NK-92 treated with Interleukin-12 subunit alpha and Interleukin-12 subunit beta, amount 100 ng/mL, for 24 hours (cell line): ENCODE measurements at places on chromosomes 4 and X.

GRCh38 chr4:82930848-82931755 is 30.6 kb downstream of the THAP9 start:
- no peak for DNase-seq

DNA sequence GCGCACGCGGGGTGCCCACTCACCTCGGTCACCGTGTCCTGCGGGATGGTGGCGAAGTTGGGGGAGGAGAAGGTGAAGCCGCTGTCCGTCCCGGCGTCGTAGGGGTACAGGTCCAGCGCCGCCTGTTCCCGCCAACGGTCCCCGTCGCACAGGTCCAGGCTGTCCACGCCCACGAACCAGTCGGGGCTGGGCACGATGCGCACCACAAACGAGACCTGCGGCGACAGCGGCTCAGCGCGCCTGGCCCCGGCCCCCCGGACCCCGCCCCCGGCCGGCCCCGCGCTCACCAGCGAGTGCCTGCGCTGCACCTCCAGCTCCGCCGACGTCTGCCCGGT is 1.4 kb downstream of the SPON2 start:
- DNase-seq = no peak

- no peak for DNase-seq
Observed at GRCh38 chrX:40174001-40174853, 76.5 kb upstream of the BCOR start.

DNA sequence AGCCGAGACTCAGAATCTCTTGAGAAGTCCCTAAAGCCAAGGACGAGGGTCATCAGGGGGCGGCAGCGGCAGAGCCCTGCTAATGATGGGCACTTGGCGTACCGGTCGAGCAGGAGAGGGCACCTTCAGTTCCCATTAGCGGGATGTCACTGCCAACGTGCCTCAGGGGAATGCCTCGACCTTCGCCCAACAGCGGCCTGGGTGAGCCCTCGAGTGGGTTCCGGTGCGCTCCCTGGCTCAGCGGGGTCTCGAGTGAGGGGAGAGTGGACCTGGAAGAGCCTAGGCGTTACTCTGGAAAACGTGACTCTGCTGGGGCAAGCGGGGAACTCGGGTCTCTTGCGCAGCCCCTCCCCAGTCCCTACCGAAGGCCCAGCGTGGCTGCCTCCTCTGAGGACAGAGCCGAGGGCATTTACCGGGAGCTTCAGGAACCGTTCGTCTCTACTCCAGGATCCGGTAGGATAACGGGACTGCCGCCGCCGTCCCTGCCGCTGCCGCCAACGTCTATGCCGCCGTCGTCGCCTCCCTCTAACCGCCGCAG is 36.9 kb downstream of the PGRMC1 start:
- DNase-seq = no peak

GRCh38 chrX:54357414-54358377 is at the start of gene WNK3:
WNK3 (minus strand) TSS chrX:54358046.
- no peak for DNase-seq

DNA sequence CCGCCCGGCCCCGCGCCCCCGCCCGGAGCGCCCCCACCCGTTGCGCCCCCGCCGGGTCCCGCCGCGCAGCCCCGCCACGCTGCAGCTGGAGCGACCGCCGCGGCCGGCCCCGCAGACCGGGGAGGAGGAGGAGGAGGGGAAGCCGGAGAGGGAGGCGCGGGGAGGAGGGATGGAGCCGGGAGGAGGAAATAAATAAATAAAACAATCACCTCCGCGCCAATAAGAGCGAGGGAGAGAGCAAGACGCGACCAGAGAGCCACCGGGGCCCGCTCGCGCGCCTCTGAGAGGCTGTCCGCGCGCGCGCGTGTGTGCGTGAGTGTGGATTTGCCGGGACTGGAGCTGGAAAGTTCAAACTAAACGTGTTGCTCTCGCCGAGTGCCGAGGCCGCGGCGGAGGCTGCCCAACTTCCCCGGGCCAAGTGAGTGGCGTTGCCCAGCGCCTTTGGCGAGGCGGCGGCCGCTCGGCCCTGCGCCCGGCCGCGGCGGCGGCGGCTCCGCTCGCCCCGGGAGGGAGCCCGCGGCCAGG is 2184.4 kb upstream of the TENM3 start:
- no peak for DNase-seq

GRCh38 chr4:77028246-77028645 is 47.5 kb downstream of the CCNI start:
- no peak for DNase-seq

GRCh38 chrX:12425496-12425895 is 287.2 kb downstream of the FRMPD4 start:
- DNase-seq = no peak

DNA sequence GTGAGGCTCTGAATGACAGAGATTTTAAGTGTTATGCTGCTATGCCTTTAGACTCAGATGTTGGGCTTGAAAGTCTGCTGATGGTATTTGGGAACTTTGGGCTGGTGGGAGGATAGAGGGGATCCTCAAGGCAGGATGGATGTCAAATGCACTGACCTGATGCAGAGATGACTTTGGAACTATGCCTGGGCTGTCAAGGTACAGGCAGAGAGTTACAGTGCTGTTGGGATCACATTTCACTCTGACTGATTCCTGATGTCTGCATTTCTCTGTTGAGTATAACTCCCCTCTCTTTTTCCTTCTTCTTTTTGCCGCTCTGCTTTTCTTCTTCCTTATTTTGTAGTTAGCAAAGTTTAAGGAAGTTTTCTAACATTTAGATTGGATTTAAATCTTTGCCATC is 271.8 kb upstream of the ARX start:
- no peak for DNase-seq

- no peak for DNase-seq
Observed at GRCh38 chr4:81757691-81758090, 286.0 kb upstream of the RASGEF1B start.

DNA sequence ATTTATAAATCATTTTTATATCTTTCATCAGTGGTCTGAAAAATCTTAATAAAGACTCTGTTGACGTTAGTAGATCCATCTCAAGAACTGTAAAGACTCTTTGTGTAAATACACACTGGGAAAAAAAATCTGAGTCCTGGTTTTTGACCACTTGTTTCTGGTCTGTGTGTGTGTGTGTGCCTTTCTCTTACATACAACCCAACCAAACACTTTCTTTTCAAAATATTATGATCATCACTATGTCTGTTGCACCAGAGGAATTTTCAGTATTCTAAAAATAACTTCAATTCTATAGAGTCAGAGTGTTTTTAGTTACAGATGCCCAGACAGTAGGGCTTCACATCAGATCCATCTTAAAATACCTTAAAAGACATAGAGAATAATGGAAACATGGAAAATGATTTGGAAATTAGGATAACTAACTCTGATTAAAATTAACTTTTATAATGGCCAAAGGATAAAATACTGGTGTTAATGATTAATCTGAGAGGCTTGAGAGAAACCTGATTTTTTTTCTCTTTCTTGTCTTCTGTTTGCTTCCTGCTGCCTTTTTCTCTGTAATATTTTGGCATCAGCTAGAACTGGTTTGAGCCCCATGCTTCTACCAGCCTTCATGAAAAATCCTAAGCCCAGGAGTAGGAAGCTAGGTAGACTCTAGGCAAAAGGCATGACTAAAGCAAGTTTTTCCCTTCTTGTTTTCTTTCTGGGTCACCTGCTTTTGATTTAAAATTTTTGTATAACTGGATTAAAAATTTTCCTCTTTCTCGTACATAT is 99.7 kb downstream of the ATXN3L start:
- DNase-seq = no peak

DNA sequence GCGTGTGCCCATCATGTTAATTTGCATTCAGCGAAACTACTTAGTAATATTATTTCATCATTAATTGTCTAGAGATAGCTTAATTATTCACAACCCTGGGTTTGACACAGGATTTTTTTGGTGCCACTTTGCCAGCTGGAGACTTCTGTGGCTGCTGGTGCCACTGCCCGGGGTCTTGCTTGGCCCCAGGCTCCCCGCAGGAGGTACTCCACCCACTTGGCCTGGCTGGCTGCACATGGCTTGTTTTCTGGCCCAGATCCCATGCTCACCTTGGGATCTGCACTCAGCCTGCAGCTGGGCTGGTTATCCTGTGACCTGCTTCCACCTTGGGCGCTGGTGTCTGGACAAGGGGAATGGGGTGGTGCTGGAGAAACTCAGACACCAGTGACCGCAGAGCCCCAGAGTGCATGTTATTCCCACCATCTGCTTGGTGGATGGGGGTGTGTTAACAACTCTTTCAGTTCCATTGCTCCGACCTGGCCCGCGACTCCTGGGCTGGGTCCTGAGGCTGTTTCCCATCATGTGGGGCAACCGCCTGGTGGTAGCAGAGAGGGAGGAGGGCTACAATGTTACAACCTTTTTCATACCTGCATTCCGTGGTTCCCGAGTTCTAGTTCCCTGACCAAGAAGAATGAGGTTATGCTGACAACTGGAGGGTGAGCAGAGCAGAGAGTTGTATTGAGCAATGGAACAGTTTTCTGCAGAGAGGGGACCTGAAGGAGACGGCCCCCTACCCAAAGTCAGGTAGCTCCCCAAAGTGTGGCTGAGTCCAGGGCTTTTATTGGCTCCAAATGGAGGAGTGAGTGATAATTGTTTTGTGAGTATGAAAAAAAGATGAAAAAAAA is 1950.0 kb upstream of the IGFBP7 start:
- no peak for DNase-seq

GRCh38 chr4:70914000-70914399 is 11.8 kb downstream of the MOB1B start:
- DNase-seq = no peak

DNA sequence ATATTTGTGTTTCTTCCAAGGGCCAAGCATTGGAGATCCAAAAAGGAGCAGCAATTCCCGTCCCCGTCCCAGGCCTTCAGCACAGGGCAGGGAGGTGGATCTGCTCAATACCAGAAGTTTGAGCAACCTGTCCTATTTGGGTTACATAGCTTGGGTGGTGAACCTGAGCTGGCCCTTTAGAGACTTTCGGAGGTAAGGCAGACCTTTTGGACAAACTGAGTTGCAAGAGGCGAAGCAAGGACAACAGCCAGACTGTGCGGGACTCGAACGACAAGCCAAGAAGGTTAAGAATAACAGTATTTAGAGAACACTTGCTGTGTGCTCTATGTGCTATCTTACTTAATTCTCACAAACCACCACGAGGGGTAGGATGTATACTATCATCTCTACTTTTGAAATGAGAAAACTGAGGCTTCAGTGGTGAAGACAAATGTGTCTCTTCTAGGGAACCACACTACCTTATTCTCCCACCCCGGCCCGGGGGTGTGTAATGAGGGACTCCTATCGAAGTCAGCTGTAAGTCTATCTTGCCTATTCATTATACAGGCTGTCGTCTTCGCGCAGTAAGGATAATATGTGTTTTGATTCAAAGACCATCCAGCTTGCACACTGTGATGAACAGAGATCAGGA is 1.3 kb downstream of the NOP14 start:
- no peak for DNase-seq

- DNase-seq = no peak
Observed at GRCh38 chrX:15418041-15418706, 34.0 kb upstream of the VEGFD start.
